Left ventricle myocardium inferior (tissue), 1 donor: ENCODE measurements at places on chromosomes 11 and 22. TPM values are rescaled to one million over a fixed set of nuclear protein-coding genes. Genes with fewer than 3 reads are reported as not detected.

Gene CDHR5
- not detected for total RNA-seq

Gene ST3GAL4
- total RNA-seq: 61.7 TPM

Gene CHRM1
- total RNA-seq: not detected

Gene ARHGEF17
- total RNA-seq: 53.1 TPM

Gene HBB
- total RNA-seq: 100 TPM

Gene CD151
- total RNA-seq: 408 TPM

Gene VPS37C
- total RNA-seq: 15.8 TPM

Gene LRRC56
- 0.25 TPM for total RNA-seq

Gene ALG12
- 17.0 TPM for total RNA-seq

Gene ELFN2
- total RNA-seq: not detected

Gene KRTAP5-1
- not detected for total RNA-seq

Gene DNAJB7
- total RNA-seq: not detected

Gene SCGB2A2
- not detected for total RNA-seq

Gene RTN4R
- total RNA-seq: 0.96 TPM

Gene TREH
- total RNA-seq: not detected

Gene DDIAS
- 0.58 TPM for total RNA-seq

Gene P2RY2
- total RNA-seq: 19.8 TPM

Gene BARX2
- total RNA-seq: not detected

Gene CEP126
- total RNA-seq: 1.5 TPM

Gene SLC25A45
- total RNA-seq: 5.0 TPM

Gene MMP12
- total RNA-seq: not detected

Gene TMEM225
- total RNA-seq: not detected

Gene PDGFD
- 10.9 TPM for total RNA-seq

Gene MUC2
- 0.03 TPM for total RNA-seq

Gene POU2F3
- not detected for total RNA-seq

Gene TRIM48
- total RNA-seq: not detected

Gene C11orf87
- total RNA-seq: 0.14 TPM

Gene TMEM191B
- 0.74 TPM for total RNA-seq

Gene AMOTL1
- total RNA-seq: 61.1 TPM

Gene GLB1L3
- not detected for total RNA-seq

Gene CDC42BPG
- total RNA-seq: 1.1 TPM

Gene CHRDL2
- total RNA-seq: 6.5 TPM

Gene MRPL40
- total RNA-seq: 57.2 TPM

Gene XKR3
- not detected for total RNA-seq

Gene SOX6
- 20.2 TPM for total RNA-seq

Gene SPON1
- 9.4 TPM for total RNA-seq
